ENCODE measurements at places on chromosomes 3 and 15.
A peak's percentile ranks its signal among the peaks of the same experiment; 100 is the strongest.

DNA sequence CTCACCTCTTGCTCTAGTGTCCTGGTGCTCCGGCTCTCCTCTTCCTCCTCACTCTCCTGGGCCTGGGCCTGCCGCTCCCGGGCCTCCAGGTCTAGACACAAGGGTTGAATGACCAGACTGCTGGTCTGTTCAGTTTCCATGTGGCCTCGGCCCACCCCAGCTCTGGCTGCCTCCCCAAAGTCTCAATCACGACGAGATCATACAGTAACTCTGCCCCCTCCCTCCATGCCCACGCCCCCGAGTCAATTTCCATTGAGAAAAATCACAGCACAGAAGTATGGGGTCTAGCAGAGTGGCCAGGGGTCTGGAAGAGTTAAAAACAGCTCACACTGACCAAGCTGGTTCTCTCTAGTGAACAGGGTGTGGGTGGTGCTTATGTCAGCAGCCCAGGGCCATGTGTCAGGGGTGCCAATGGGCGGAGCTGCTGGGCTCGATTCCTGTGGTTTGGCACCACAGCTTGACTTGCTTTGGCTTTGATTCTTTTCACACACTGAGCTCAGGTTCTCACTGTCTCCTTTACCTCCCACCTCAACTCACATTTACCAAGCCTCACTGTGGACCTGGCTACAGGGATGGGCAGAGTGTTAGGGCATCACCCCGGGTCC, 6.9 kb downstream of the C15orf62 start:
- peak; percentile 66 for DNase-seq

DNA sequence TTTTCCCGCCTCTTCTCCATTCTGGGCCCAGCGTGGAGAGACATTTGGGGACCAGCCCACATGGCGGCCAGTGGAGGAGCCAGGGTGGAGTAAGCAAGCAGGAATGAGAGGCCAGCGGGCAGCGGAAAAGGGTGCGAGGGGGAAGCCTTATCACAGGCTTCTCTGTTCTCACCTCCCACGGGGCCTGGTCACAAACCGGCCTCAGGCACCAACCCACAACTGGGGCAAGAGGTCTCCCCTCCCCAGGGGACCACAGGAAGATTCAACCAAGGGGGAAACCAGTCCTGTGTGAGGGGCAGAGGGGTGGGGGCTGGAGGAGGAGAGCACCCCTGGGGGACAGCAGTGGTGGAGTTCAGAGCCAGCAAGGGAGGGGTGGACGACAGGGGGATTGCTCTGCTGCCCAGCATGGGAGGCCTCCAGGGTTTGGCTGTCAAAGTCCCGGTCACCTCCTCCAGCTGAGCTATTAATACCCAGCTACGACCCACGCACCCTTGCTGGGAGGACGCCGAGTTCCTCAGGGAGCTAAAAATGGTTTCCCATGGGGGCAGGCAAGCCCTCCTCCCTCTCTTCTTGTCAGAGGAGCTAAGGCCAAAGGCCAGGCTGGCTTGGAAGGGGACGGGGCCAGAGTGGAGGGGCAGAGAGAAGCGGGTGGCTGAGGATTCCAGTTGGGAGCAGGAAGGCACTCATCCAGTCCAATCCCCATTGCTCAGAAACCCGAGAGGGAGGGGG, 23.8 kb upstream of the RPL29 start:
- no peak for DNase-seq

GRCh38 chr3:108724101-108724500, 33.1 kb downstream of the RETNLB start:
- DNase-seq: no peak

GRCh38 chr3:9361691-9362388, 1.0 kb upstream of the THUMPD3 start:
- DNase-seq: no peak

DNA sequence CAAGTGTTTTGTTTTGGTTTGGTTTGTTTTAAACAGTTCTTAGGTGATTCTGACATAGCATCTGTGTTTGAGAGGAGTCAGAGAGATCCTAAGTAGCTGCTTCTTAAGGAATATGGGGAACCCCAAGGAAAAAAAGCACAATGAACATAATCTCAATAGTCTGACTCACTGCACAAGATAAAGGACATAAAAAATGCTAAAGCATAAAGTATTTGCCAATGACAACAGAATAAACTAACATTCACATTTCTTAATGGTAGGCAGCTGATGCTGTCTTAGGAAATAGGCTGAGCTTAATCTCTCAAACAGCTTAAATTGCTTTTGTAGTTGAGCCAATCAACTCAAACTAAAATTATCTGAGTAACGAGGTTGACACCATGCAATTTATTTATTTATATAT, 2.9 kb downstream of the NCEH1 start:
- no peak for DNase-seq

GRCh38 chr3:72247126-72247525, 462.2 kb upstream of the PROK2 start:
- no peak for DNase-seq

GRCh38 chr3:118977118-118977517, 57.5 kb downstream of the IGSF11 start:
- DNase-seq: no peak

DNA sequence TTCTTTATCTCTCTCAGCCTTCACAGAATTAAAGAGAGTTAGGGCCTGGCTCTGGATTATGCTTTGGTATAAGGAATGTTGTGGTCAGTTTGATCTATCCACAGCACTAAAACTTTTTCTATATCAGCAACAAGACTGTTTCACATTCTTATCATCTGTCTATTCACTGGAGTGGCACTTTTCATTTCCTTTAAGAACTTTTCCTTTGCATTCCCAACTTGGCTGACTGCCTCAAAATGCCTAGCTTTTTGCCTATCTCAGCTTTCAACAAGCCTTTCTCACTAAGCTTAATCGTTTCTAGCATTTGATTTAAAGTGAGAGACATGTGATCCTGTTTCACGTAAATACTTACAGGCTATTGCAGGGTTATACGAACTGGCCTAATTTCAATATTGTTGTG, 471.8 kb downstream of the GBE1 start:
- DNase-seq: no peak

DNA sequence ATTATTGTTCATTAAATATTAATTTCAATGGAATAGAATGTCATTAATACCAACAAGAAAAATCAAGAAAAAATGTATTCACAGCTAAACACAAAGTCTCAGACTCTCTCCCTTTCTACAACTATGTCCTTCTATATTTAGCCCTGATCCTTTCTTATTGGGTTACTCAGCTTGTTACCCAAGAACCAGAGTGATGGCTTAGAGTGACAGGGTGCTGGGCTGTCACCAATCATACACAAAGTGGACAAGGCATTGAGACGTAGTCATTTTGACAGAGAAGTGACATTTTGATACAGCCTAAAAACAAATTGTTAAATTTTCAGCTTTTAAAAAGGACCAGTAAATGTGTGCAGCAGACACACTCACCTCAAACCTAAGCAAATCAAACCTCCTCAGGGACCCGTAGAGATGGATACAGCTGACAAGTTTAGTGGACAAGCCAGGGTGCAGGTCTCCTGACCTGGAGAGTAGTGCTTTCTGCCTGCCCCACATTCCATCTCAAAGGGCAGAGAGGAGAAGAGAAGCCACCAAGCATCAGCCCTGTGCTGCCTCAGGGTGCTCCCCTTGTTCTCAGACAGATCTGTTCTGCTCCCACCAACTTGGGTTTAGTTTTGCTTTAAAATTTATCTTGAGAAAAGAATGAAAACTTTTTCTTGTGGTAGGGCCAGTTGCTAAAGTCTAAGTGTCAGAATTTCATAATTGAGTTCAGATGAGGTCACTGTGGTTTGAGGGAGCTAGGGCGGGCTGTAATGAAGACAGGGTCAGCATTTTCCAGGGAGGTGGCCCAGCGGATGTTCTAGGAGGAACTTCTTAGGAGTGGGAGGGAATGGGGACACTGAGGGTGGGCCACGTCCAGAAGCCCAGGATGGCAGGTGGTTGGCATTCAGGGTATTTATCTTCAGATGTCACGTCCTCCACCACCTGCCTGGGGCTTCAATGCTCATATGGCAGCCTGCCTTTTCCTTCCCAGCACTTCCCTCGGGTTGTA, 136.5 kb upstream of the TBL1XR1 start:
- DNase-seq: peak; percentile 59

GRCh38 chr3:131772269-131773026, 262.4 kb downstream of the CPNE4 start:
- no peak for DNase-seq

GRCh38 chr3:58521917-58522631, 14.9 kb downstream of the ACOX2 start:
- peak; percentile 47 for DNase-seq

- no peak for DNase-seq
Measured at GRCh38 chr15:83110381-83110780, 2.9 kb downstream of the TM6SF1 start.

DNA sequence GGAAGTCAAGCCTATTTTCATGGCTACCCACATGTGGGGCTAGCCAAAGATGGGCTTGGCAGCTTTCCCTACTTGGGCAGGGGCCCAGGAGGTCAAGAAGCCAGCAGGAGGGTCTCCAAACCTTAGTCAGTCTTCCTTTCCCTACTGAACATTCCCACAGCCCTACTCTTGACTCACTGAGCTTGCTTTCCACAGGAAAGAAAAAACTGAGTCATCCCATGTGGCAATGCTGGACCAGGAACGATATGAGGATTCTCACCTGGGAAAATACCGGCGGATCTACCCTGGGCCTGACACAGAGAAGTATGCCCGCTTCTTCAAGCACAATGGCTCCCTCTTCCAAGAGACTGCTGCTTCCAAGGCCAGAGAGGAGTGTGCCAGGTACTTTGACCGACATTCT, 3.7 kb upstream of the NGRN start:
- no peak for DNase-seq

- DNase-seq: no peak
Measured at GRCh38 chr3:53531749-53532148, 37.3 kb downstream of the CACNA1D start.

DNA sequence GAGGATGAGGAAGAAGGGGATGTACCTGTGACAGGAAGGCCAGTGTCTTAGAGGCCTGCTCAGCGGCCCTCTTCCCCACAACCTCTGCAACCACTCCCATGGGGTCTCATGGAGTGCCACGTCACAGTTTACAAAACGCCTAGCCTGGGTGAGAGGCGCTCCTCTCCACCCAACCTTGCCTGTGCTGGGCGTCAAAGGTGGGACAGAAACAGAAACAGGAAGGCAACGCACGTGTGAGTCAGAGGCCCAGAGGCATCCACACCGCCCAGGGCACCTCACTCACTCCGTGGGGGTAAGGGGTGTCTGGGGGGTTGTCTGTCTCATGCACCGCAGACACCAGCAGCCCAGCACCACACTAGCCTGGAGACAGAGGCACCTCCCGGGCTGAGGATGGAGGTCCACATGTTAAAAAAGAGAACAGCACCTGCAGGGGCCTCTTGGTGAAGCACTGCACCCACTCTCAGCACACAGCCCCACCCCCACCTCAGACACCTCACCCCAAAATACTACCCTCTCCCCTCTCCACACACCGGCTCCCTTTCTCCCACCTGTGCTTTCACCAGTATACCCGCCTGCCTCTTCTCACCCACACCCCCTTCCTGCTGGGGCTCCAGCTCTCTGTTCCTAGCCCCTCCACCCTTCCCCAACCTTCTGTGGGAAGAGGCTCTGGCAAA, 4.7 kb upstream of the CALML4 start:
- peak; percentile 26 for DNase-seq

DNA sequence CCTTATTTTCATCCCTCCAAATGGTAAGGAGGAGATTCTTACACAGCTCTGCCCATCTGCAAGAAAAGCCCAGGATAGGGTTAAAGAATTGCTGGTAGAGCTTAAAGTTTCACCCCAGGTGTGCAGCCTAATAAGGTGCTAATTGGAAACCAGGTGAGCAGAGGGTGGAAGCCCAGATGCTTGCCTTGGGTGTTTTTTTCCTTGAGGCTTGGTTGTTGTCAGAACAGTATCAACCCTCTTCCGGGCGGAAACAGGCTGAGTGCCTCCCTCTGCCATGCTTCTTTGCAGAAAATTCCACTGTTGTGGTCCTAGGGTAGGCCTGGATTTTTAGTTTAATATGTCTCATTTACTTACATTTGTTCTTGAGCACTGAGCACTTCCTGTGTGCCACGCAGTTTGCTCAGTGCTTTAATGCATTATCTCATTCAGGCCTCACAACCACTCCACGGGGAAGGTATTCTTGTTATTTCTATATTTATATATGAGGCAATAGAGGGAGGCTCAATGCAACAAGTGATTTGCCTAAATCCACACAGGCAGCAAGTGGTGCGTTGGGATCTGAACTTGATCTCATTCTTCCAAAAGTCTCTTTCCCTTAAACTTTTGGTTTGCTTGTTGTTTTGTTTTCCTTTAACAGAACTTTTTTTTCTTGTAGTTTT, 115.0 kb upstream of the LRIG1 start:
- no peak for DNase-seq

- no peak for DNase-seq
Measured at GRCh38 chr3:42780892-42781700, 8.0 kb upstream of the CCDC13 start.

DNA sequence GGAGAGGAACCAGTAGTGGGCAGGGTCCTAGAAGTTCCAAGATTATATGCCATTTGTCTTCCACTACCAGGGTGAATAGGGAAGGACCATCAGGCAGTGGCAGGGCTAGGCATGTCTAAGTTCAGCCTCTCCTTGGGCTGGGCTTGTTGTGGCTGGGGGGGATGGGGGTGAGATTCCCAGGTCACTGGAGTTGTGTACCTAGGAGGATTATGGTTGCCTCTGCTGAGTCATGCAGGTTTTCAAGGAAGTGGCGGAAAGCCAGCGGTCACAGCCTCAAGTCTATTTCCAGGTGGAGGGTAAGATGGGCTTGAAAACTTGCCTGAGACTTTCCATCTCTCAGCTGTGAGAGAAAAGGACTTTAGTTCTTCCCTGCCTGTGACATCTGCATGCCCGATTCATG, 1407.1 kb downstream of the SI start:
- no peak for DNase-seq

- DNase-seq: no peak
Measured at GRCh38 chr3:121970047-121970446, 52.0 kb downstream of the ILDR1 start.

- no peak for DNase-seq
Measured at GRCh38 chr3:150662410-150663200, 41.1 kb downstream of the ERICH6 start.

DNA sequence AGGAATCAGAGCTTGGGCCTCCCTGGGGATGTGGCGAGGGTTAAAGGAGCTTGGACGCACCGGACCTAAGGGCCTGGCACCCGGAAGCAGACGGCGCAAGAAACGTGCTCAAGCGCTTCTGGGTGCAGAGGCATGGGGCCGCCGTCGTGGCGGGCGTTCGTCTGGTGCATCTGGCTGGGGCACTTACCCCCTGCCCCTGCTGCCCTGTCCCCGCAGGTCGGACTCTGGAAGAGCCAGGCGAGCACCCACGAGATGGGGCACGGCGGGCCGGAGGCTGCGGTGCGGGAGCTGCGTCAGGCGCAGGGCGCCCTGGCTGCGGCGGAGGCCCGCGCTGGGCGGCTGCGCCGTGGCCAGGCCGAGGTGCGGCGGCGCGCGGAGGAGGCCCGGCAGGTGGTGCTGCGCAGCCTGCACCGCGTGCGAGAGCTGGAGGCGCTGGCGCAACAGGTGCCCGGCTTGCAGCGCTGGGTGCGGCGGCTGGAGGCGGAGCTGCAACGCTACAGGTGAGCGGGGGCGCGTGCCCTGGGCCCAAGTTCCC, 2.5 kb downstream of the EFCC1 start:
- DNase-seq: no peak

GRCh38 chr15:33738941-33739664, 229.2 kb upstream of the CHRM5 start:
- no peak for DNase-seq

Data from femur (tissue), 1 donor.